ENCODE measurements at places on chromosomes 5 and 9.

DNA sequence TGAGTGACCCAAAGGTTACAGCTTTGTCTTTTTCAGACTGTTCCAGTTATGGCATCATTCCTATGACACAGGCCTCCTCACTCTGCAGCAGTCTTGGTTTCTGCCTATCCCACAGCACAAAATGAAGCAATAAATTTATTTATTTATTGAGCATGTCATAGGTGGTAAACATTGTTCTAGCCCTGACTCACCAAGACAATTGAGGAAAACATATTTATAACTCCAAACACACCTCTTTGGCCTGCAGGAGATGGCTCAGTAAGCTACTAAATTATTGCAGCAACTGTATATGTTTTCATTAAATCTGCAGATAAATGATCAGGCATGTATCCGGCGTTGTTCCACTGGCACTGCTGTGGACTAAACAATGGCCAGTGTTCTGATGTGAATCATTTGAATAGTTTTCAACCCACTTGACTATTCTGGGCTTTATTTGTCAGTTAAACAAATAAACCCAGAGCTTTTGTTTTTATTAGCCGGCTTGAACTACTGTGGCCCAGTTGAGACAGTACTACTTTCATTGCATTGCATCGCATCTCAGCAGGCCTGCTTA is 83.2 kb downstream of the FOXD1 start:
- DNase-seq, result no peak

DNA sequence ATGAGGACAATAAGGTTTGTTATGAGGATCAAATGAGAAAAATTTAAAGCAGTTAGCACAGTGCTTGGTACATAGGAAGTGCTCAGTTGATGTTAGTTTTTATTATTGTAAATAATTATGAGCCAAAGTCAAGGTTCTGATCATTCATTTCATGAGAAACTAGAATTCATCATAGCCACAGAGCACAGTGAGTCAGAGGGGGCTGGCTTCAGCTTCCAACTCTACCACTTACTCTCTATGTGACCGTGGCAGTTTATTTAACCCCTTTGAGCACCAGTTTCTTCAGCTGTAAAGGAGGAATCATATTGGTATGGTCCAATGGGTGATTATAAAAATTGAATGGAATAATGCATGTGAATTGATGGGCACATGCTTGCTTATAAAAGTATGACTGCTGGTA is 39.4 kb downstream of the KLHL3 start:
- no peak for DNase-seq

DNA sequence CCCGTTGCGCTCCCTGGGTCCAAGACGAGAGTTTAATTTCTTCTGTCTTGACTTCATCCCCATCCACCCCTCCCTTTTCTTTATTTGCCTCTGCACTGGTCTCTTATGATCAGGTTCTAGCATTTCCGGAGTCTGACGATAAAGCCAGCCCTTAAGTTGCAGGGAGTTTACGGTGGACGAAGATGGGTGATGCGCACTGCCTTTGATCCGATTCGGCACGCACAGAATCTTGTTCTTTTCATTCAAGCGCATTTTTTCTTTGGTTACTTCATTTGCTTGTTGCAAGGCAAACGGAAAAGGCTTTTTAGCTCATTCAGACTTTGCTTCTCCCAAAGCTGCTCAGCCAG is 488 bp upstream of the MCTP1 start:
- DNase-seq, result no peak

DNA sequence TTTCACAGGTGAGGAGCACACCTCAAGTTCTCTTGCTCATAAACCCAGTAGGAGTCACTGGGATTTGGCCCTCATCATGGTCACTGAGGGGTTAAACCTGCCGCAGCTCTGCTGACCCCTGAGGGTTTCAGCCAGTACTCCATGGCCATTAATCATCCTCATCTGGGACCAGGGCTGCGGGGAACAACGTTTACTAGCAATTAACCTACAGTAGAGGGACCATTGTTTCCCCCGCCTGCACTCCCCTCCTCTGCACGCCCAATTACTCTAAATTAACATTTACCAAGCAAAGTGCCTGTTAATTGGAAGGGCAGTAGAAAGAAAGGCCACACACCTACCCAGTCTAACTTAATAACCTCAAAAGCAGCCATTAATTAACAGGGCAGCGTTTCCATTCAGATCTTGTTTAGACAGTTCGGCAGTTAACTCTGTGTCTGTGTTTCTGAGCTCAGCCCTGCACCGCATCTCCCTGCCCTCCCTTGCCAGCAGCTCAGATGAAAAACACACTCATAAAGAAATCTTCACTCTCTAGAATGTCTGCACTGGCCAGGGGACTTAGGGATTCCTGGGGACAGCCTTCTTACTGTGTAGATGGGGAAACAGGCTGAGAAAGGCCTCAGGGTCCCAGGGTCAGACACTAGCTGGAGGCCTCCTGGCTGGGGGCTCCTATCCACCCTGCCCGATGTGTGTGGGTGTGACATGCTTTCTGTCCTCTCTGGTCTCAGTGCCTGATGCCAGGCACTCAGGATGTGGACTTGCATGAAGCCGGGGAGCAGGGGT is 51.6 kb downstream of the ALG2 start:
- DNase-seq, result no peak

GRCh38 chr5:79560771-79561524 is 47.0 kb upstream of the HOMER1 start:
- no peak for DNase-seq

- DNase-seq, result no peak
Measured at GRCh38 chr5:24598956-24599355, 45.8 kb downstream of the CDH10 start.

GRCh38 chr5:7548596-7548995 is 152.7 kb downstream of the ADCY2 start:
- no peak for DNase-seq

GRCh38 chr9:134776080-134776796 is 104.4 kb upstream of the FCN2 start:
- DNase-seq, result no peak

DNA sequence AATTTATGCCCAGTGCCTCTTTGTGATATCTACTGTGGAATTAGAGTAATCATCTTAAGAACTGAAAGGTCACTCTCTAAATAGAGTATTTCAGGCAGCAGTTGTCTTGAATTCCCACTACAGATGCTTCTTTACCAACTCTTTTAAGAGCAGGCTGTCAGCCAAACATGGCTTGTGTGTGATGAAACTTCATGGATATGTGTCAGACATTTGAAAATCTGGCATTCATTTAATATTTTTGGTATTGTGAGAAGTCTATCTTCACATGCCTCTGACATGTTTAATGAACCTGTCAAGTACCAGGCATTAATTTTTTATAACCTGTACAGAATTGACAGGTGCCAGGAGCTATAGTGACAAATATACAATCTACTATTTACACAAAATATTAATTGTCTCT is 318.6 kb downstream of the CDH9 start:
- no peak for DNase-seq

DNA sequence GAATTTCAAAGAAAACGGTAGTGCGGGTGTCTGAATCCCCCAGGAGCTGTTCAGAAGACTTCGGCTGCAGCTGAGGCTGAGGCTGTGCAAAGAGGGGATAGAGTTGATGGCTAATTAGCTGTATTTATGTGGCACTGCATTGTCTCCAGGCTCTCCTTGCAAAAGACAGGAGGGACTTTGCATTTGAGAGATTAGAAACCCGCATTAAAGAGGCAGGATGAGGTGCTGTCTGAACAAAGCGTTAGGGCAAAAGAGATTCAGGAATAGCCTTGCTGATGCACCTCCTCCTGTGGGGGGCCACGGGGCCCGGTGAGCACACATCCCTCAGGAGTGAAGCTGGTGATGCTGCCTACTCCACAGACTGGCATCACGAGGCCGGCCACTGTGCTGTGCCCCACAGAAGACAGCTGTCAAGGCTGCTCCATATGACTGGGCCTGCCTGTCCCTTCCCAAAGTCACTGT is 343.6 kb upstream of the DAP start:
- no peak for DNase-seq

GRCh38 chr9:77679088-77679487 is 31.0 kb upstream of the GNA14 start:
- DNase-seq, result no peak

DNA sequence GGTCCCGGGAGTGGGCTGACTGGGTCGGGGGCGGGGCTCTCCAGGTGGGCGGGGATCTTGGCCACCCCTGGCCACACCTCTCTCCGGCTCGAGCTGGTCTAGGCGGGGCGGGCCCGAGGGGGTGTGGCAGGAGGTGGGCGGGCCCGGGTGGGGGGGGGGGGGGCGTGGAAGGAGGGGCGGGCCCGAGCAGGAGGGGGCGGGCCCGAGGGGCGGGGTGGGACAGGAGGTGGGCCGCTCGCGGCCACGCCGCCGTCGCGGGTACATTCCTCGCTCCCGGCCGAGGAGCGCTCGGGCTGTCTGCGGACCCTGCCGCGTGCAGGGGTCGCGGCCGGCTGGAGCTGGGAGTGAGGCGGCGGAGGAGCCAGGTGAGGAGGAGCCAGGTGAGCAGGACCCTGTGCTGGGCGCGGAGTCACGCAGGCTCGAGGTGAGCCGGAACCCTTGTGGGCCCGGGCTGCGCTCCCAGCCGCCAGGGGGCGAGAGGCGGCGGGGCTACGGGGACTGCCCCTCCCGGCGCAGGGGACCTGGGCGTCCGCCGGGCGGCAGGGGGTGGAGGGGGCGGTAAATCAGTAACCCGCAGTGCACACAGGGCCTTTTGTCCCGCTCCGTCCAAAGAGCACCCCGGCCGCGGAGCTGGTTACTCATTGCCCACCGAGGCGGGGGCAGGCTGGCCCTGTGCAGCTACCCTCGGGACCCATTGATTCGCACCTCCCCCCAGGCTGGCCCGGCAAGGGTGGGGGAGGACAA is at the start of gene FGFR4:
Gene FGFR4 (plus strand): TSS at position 262 of the 744 bp plus-strand sequence. CDS start 2,688 bp downstream, outside the sequence.
- DNase-seq, result peak; percentile 14

- DNase-seq, result no peak
Measured at GRCh38 chr5:121937762-121938161, 24.0 kb upstream of the SRFBP1 start.

DNA sequence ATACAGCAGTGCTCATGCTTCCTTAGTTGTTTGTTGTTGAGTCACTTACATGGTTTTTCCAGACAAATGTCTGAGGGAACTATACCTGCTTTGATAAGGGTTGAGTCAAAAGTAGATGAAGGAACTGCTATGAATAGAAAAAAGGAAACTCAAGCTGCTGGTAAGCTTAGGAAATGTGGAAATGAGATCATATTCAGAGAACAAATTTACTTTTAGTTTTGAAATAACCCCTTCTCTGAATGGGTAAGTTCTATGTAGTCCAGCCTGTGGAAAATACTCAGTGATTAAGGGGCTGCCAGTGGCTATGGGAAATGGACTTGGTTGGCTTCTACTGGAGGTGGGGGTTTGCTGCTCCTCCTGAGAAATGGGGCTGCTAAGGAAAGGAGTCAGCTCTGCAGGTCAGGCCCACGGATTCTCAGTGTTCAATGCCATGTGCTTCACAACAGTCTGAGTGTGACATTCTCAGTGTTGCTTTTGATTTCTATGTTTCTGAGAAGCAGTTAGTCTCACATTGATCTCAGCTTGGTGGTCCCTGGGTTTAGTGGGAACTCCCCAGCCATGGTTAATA is 47.7 kb upstream of the GLRX start:
- DNase-seq, result no peak
